ENCODE measurements at places on chromosomes 6 and 20. TPM values are rescaled to one million over a fixed set of nuclear protein-coding genes. Genes with fewer than 3 reads are reported as not detected.

The PPP1R14C gene
- total RNA-seq, result not detected

The MACROD2 gene
- not detected for total RNA-seq

The LY6G6C gene
- total RNA-seq, result not detected

The TPD52L2 gene
- total RNA-seq, result 92.1 TPM

The PRRT1 gene
- total RNA-seq, result 1.8 TPM

The HSPA1B gene
- total RNA-seq, result 110 TPM

The TAF4 gene
- 7.1 TPM for total RNA-seq

The OR2J3 gene
- total RNA-seq, result not detected

The RIPOR2 gene
- total RNA-seq, result 1.6 TPM

The CCDC170 gene
- total RNA-seq, result 0.31 TPM

The SAMD3 gene
- not detected for total RNA-seq

The OR2B6 gene
- not detected for total RNA-seq

The BTN1A1 gene
- not detected for total RNA-seq

The GFOD1 gene
- 4.2 TPM for total RNA-seq

The BHLHE23 gene
- total RNA-seq, result not detected

The LTB gene
- not detected for total RNA-seq

The TTBK1 gene
- not detected for total RNA-seq

The HLA-DQA1 gene
- total RNA-seq, result not detected

The OR2H1 gene
- total RNA-seq, result not detected

The PPP1R3G gene
- 2.6 TPM for total RNA-seq

The C6orf58 gene
- 0.15 TPM for total RNA-seq

The VSX1 gene
- total RNA-seq, result not detected

The EEF1A2 gene
- not detected for total RNA-seq

The RXRB gene
- total RNA-seq, result 19.2 TPM

The C20orf202 gene
- not detected for total RNA-seq

The OOEP gene
- total RNA-seq, result not detected

The ADGB gene
- total RNA-seq, result not detected

The GOPC gene
- 28.9 TPM for total RNA-seq

The NOX3 gene
- total RNA-seq, result not detected

The GRM4 gene
- not detected for total RNA-seq

The SLC2A10 gene
- 42.0 TPM for total RNA-seq

The NKX2-4 gene
- total RNA-seq, result not detected

The GLP1R gene
- total RNA-seq, result not detected

The FAM209B gene
- total RNA-seq, result not detected

The FITM2 gene
- 7.6 TPM for total RNA-seq

The GSTA3 gene
- total RNA-seq, result not detected

The ARMH2 gene
- not detected for total RNA-seq

The MAS1 gene
- total RNA-seq, result 0.05 TPM

The ANGPT4 gene
- 0.05 TPM for total RNA-seq

The B3GALT4 gene
- total RNA-seq, result 2.7 TPM

The KCNS1 gene
- 2.4 TPM for total RNA-seq

The TRIM10 gene
- total RNA-seq, result not detected

The MLN gene
- not detected for total RNA-seq

The EPPIN gene
- not detected for total RNA-seq

The SLC13A3 gene
- total RNA-seq, result 2.5 TPM

The C2 gene
- total RNA-seq, result 10.4 TPM
